Stimulated activated CD8-positive, alpha-beta memory T cell treated with anti-CD3 and anti-CD28 coated beads, Interleukin-15, amount 100 ng/mL, for 4 hours (primary cell): ENCODE measurements at places on chromosomes 7 and 10.

- no peak for DNase-seq
Observed at GRCh38 chr7:96067321-96067720, 254.6 kb downstream of the SLC25A13 start.

- DNase-seq, result no peak
Observed at GRCh38 chr10:127210936-127211466, 14.6 kb upstream of the INSYN2A start.

GRCh38 chr7:132428247-132428919, 147.9 kb downstream of the PLXNA4 start:
- no peak for DNase-seq

DNA sequence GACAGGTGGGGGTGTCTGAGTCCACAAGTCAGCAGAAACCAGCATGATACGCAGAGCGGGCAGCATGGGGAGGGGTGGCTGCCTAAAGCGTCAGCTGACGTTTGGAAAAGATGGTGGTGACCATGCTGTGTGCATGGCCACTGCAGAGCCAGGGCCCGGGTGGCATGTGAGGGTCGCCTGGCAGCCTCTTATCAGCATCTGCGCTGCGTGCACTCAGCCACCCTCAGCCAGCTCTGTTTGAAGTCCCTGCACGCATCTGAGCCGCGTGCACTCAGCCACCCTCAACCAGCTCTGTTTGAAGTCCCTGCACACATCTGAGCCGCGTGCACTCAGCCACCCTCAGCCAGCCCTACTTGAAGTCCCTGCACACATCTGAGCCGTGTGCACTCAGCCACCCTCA, 61.5 kb downstream of the WDR37 start:
- no peak for DNase-seq

GRCh38 chr7:31761646-31762045, 74.6 kb downstream of the PPP1R17 start:
- no peak for DNase-seq

DNA sequence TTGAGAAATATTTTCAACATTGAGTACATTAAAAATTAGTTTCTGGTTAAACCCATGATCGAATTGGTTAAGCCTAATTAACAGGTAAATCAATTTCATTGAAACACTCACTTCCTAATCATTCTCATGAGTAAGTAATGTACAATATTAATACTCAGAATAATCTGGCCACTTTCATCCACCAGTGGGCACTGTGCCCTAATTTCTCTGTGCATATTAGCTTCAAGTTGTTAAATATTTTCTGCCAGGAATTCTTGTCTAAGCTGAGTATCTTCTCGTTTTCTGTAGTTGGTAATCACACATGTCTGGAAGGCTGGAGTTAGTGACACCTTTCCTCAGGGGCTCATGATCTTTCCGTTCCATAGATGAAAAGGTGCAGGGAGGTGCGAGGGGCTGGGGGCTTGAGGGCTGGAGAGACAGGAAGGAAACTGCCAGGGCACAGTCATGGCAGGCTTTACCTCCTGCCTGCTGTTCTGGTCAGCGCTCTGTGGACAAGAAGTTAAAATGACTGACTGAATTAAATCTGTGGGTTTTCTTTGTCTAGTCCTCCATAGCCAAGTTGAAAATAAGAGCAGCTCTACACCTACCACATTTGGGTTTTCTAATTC, 71.9 kb downstream of the WIPF3 start:
- no peak for DNase-seq

GRCh38 chr10:119443441-119443840, 99.1 kb downstream of the RGS10 start:
- no peak for DNase-seq

DNA sequence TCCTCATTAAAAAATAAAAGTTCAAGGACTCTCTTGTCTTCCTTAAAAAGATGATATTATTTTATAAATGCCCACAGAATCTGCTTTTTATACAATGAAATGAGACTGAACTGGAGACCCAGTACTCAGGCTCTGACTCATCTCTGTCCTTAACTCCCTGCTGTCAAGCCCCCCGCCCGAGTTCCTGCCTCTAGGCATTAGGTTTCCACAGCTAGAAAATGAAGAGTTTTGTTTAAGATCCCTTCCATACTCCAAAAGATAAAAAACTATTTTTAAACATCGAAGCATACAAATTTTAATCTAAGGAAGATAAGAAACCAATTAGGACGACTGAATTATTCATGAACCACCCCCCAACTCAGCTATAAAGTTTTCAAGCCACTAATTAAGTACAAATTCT, 97.7 kb upstream of the FEZF1 start:
- no peak for DNase-seq

GRCh38 chr10:67955614-67956013, 71.2 kb downstream of the SIRT1 start:
- DNase-seq, result no peak

DNA sequence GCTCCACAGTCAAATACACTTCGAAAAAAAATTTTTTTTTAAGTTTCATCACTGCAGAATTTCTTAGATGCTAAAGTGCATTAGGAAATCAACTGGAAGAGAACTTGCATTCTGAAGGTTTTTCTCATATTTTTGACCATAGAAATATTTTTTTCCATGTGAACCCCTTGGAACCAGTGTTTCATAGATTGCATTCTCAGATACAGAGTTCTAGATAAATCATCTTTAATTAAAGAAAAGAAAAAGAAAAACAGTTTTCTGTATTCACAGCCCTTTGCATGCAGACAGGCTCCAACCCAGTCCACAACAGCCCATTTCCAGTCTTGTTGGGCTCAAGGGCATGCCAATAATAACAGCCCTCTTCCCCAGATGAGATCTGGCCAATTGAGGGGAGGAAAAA, 75.5 kb upstream of the RPA3 start:
- no peak for DNase-seq

- no peak for DNase-seq
Observed at GRCh38 chr7:158284617-158285382, 302.8 kb downstream of the PTPRN2 start.

- DNase-seq, result no peak
Observed at GRCh38 chr7:65279795-65280194, 93.9 kb upstream of the ZNF92 start.
